Frontal cortex (tissue), 4 donors: ENCODE measurements at places on chromosomes 6 and 20. TPM values are rescaled to one million over a fixed set of nuclear protein-coding genes. Genes with fewer than 3 reads are reported as not detected.

AVP gene
- not detected for total RNA-seq

KCNG1 gene
- total RNA-seq: 22.4 TPM

MUCL3 gene
- not detected for total RNA-seq

PPP1R3D gene
- total RNA-seq: 2.4 TPM

ENPP3 gene
- total RNA-seq: 0.41 TPM

PAK5 gene
- total RNA-seq: 33.0 TPM

TP53TG5 gene
- total RNA-seq: not detected

FNDC11 gene
- total RNA-seq: 6.1 TPM

MMS22L gene
- 9.4 TPM for total RNA-seq

PLCB4 gene
- 11.8 TPM for total RNA-seq

OXT gene
- total RNA-seq: not detected

POPDC3 gene
- total RNA-seq: 5.3 TPM

C6orf58 gene
- total RNA-seq: 1.6 TPM

PACRG gene
- 7.3 TPM for total RNA-seq

PCSK2 gene
- total RNA-seq: 15.9 TPM

KIF25 gene
- 0.41 TPM for total RNA-seq

TUBB gene
- 1,325 TPM for total RNA-seq

TRAPPC3L gene
- total RNA-seq: under 0.01 TPM

ULBP1 gene
- total RNA-seq: 1.6 TPM
